ENCODE measurements at places on chromosomes 2 and 18.

- no peak for DNase-seq
These were observed 39.4 kb downstream of the AAK1 start for GRCh38 chr2:69604026-69604678.

DNA sequence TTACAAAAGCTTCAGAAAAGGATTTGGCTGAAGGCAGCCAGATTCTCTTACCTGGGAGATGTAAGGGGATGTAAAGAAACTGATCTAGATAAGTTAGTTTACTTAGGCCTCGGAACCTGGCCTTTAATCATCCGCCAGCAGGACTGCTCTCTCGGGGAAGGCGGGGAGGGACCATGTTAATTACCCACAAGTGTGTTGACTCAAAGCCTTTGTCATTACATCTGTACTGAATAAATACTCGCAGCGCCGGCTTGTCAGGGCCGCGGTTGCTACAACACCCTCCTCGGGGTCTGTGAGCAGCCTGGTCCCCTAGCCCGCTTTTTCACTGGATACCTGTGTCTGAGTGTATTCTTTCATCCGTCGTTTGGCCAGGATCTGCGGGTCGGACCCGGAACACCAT lies 6.7 kb downstream of the CHMP3 start:
- peak; percentile 10 for DNase-seq

GRCh38 chr2:217998926-217999594 lies 3.7 kb downstream of the TNS1 start:
- DNase-seq, result no peak

DNA sequence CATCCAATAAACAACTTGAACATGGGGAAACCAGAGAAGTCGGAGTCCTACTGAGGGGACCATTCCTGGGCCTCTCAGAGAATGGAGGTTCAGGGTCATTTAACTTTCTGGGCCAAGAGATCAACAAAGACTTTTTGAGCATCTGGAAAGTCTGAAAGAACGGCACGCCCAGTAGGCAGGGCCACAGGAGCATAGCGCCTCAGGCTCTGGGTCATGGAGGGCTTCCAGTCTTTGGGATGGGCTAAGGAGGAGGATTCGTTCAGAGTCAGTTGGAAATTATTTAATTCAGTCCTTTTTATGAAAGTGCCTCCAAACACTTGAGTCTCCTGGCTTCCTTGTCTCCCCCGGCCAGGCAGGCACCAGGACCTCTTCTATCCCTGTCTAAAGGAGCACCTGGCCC lies 101.1 kb upstream of the GLI2 start:
- DNase-seq, result no peak

- DNase-seq, result no peak
These were observed 24.4 kb downstream of the KLF7 start for GRCh38 chr2:207141386-207141785.
